ENCODE measurements at places on chromosomes 5 and 9. TPM values are rescaled to one million over a fixed set of nuclear protein-coding genes. Genes with fewer than 3 reads are reported as not detected.

The CCIN gene
- 2.0 TPM for total RNA-seq

DNA sequence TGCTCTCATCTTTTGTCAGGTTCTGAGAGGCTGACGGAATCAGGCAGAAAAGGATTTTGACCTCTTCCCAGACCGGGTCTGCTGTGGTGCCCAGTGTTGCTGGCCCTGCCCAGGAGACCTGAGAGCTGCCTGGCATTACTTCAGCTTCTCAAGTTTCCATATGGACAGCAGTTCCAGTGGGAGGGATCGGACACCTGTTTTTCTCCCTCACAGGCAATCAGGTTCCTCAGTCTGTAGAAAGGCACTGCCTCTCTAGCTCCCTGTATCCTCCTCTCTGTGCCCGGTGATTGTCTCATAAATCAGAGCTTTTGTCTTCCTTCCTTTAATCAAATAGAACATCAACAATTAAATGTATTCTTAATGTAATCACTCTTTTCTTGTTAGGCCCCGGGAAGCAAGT is 198.7 kb downstream of the SEMA6A start:
- DNase-seq, result no peak

- DNase-seq, result no peak
These were observed 19.9 kb downstream of the NEURL1B start for GRCh38 chr5:172660974-172661373.

- peak; percentile 37 for DNase-seq
These were observed 79.0 kb downstream of the TLR4 start for GRCh38 chr9:117782931-117783788.

DNA sequence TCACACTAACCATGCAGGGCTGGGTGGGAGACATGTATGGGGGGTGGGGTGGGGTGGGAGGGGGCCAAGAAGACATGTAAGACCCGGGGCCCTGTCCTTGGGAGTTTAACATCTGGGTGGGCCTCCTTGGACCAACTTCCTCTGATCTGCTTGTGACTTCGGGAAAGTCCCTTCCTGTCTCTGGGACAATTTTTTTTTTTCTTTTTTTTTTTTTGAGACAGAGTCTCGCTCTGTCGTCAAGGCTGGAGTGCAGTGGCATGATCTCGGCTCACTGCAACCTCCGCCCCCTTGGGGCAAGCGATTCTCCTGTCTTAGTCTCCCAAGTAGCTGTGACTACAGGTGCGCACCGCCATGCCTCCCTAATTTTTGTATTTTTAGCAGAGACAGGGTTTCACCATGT is 23.8 kb upstream of the IER5L start:
- DNase-seq, result no peak

DNA sequence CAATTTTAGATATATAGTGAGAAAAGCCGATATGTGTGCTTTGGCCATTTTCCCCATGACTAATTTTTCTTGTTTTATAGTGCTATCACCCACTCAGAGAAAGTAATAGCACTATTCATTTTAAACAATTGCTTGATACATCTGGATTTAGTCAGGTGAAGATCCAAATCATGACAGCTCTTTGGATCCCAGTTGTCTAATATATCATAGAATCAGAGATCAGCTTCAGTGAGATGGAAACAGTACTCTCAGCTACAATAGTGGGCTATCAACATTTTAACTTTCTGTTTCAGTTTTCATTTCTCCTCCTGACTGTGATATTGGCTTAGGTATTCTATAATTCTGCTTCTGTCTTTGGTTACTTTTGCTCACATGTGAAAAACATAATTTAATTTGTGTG is 38.7 kb downstream of the VCAN start:
- no peak for DNase-seq

DNA sequence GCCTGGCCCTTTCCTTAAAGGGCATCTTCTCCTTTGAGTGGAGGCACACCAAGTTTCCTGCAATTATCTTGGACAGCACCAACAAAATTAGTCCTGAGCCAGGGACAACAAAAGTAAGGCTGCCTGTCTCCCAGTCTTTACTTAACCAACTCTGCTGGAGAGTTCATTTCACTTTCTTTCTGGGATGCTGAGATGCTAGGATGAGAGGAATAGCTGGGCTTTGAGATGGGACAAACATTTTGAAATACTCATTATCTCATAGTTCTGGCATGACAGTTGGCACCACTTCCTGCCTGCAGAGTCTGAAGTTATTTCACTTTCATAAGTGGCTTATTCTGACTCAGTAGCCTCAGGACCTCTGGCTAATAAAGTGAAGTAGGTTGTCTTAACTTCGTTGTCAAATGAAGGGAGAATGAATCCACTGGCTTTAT is 157.0 kb downstream of the C9orf152 start:
- peak; percentile 34 for DNase-seq

The TEK gene
- not detected for total RNA-seq

DNA sequence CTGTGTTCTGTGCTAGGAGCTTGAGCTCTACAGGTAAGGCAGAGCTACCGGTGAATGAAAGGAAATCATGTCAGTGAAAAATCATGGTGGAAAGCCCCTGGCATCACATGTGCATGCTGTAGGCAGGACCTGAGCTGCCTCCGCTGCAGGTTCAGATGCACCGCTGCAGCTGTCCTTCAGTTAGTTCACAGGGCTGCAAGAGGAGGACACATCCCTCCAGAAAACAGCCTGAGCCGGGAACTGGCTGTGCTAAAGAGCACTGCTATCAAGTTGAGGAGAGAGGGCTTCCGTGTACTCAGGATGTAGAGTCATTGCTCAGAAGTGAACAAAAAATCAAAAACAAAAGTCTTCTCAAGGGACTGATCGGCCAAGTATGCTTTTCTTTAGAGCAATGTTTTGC is 138.6 kb downstream of the ERCC6L2 start:
- no peak for DNase-seq

DNA sequence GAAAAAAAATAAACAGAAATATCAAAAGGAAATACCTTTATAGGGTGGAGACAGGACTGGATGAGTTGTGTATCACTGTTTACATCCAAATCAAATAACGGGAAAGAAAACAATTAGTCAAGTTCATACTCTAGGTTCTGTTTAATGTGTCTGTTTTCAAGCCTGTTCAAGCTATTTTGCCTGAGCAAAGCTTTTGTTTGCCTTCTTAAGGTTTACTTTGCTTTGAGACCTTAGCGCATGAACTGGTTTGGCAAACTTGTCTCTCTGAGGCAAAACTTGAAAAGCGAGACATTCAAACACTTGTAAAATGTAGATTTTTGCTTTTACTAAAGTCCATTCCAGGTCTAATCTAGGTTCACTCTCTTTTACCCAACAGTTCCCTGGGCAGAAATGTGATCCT is 174.1 kb upstream of the RFX3 start:
- DNase-seq, result no peak

GRCh38 chr9:95009459-95009858 is 283.0 kb downstream of the AOPEP start:
- DNase-seq, result no peak

GRCh38 chr5:158718738-158719505 is 380.8 kb downstream of the EBF1 start:
- no peak for DNase-seq

GRCh38 chr9:137391411-137391754 is 31.6 kb downstream of the EXD3 start:
- no peak for DNase-seq

The EGFL7 gene
- 0.47 TPM for total RNA-seq

- no peak for DNase-seq
These were observed 119.6 kb upstream of the SV2C start for GRCh38 chr5:75963554-75963953.

DNA sequence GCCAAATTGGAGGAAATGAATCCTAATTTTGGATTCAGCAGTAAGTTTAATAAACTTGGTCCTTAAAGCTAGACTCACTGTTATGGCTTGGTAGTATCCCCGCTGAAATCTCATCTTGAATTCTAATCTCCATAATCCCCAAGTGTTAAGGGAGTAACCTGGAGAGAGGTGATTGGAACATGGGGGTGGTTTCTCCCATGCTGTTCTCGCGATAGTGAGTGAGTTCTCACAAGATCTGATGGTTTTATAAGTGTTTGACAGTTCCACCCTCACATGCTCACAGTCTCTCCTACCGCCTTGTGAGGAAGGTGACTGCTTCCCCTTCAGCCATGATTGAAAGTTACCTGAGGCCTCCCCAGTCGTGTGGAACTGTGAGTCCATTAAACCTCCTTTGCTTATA is 824.5 kb upstream of the WWC1 start:
- no peak for DNase-seq

GRCh38 chr5:176816791-176817347 is 6.5 kb downstream of the UNC5A start:
- no peak for DNase-seq

GRCh38 chr5:92907938-92908606 is 672.9 kb downstream of the NR2F1-AS1 start:
- no peak for DNase-seq

GRCh38 chr5:38500573-38501260 is 55.7 kb downstream of the LIFR start:
- no peak for DNase-seq

GRCh38 chr5:181204826-181205760 is at the start of gene TRIM7:
TSS of gene TRIM7 (minus strand) at chr5:181205196. CDS start at chr5:181205110, 86 bp downstream.
- DNase-seq, result peak; percentile 54

The MACROH2A1 gene
- 139 TPM for total RNA-seq

GRCh38 chr5:164234321-164234720 is 728.9 kb downstream of the MAT2B start:
- DNase-seq, result no peak
